Activated CD8-positive, alpha-beta T cell treated with anti-CD3 and anti-CD28 coated beads for 36 hours (primary cell): ENCODE measurements at places on chromosomes 16 and 17. TPM values are rescaled to one million over a fixed set of nuclear protein-coding genes. Genes with fewer than 3 reads are reported as not detected.

GRCh38 chr17:27848931-27849330, 44.2 kb downstream of the LYRM9 start:
- H3K27ac ChIP-seq, result no peak overlapping the region
- DNase-seq, result no peak
- peaks cover 2% of the 10 kb centered on the region for H3K27me3 ChIP-seq
- H3K36me3 ChIP-seq, result no peaks in the 10 kb centered on the region

GRCh38 chr16:50762241-50762640, 20.4 kb downstream of the CYLD start:
- H3K27ac ChIP-seq, result peak overlapping the region; percentile 9
- peaks cover 80% of the 10 kb centered on the region for H3K4me1 ChIP-seq
- DNase-seq, result no peak
- peaks cover 56% of the 10 kb centered on the region for H3K36me3 ChIP-seq

DNA sequence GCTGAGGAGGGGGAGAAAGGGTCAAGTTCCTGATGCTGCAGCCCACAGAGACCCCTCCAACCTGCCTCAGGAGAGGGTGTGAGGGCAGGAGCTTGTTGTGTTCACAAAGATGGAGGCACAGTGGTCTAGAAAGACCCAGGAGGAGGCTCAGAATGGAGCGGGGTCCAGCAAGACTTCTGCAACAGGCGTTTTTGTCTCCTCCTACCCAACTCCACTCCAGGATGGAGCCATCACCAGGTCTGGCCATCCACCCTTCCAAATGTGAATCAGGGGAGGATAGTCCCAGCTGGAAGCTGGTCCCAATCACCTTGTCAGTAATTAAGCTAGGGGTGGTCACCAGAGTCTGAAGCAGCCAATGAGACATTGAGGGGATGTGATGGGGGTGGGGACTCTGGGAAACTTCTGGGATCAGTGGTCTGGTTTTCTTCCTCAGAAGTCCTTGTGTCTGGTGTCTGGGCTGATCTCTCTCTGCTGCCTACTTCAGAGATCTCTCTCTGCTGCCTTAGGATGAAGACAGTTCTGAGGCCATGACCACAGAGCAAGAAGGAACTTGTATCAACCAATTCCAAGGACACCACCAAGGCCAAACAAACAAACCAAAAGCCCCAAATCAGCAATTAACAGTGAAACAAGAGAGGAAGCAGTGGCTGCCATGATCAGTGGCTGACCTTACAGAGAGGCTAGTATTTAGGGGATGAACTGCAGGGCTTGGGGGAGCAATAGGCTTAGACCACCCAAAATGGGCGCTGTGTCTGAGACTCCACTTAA, 14.5 kb downstream of the CD300LB start:
- H3K4me1 ChIP-seq, result peaks cover 39% of the 10 kb centered on the region
- no peak for DNase-seq
- H3K27me3 ChIP-seq, result peaks cover 31% of the 10 kb centered on the region
- peaks cover 15% of the 10 kb centered on the region for H3K36me3 ChIP-seq
- H3K4me3 ChIP-seq, result no peak overlapping the region
- H3K27ac ChIP-seq, result no peak overlapping the region

DNA sequence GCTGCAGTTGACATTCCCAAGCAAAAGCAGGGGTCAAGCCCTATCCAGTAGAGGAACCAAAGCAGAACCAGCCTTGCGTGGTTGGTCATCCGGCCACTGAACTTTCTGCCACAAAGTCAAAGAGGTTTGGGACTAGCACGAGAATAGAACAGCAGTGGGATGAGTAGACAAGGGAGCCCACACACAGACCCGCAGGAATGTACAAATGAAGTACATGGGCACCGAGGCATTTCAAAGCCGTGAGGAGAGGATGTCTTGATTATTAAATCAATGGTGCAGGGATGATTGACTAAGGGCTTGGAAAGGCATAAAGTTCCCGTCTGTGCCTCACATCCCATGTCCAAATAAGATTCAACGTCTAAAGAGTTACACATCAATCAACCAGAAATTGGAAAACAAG, 81.8 kb upstream of the TBC1D3K start:
- no peak overlapping the region for H3K4me3 ChIP-seq
- H3K36me3 ChIP-seq, result no peaks in the 10 kb centered on the region
- DNase-seq, result no peak
- H3K4me1 ChIP-seq, result peaks cover 5% of the 10 kb centered on the region
- H3K27ac ChIP-seq, result no peak overlapping the region
- peaks cover 5% of the 10 kb centered on the region for H3K27me3 ChIP-seq

- H3K27ac ChIP-seq, result no peak overlapping the region
- no peak overlapping the region for H3K4me3 ChIP-seq
- peaks cover 9% of the 10 kb centered on the region for H3K4me1 ChIP-seq
- H3K36me3 ChIP-seq, result no peaks in the 10 kb centered on the region
- peaks cover 37% of the 10 kb centered on the region for H3K27me3 ChIP-seq
Measured at GRCh38 chr17:65312718-65313377, 175.7 kb downstream of the RGS9 start.

- H3K27me3 ChIP-seq, result peaks cover 1% of the 10 kb centered on the region
- no peaks in the 10 kb centered on the region for H3K4me1 ChIP-seq
- H3K36me3 ChIP-seq, result no peaks in the 10 kb centered on the region
- no peak overlapping the region for H3K27ac ChIP-seq
- H3K4me3 ChIP-seq, result no peak overlapping the region
Measured at GRCh38 chr17:70552230-70552981, 383.1 kb downstream of the KCNJ2 start.

The ZPBP2 gene
- not detected for total RNA-seq
